Activated CD4-positive, alpha-beta T cell treated with anti-CD3 and anti-CD28 coated beads for 4 hours (primary cell): ENCODE measurements at places on chromosomes 3 and 15.
A peak's percentile ranks its signal among the peaks of the same experiment; 100 is the strongest.

- no peak for DNase-seq
Measured at GRCh38 chr15:78800189-78800588, 11.1 kb downstream of the ADAMTS7 start.

GRCh38 chr3:156981005-156981404 is 154.9 kb downstream of the LEKR1 start:
- no peak for DNase-seq

GRCh38 chr15:100008258-100008657 is 275.0 kb upstream of the LYSMD4 start:
- no peak for DNase-seq

GRCh38 chr3:11544412-11545181 is 99.1 kb downstream of the VGLL4 start:
- no peak for DNase-seq

- no peak for DNase-seq
Measured at GRCh38 chr3:188053036-188053340, 101.0 kb upstream of the LPP start.

DNA sequence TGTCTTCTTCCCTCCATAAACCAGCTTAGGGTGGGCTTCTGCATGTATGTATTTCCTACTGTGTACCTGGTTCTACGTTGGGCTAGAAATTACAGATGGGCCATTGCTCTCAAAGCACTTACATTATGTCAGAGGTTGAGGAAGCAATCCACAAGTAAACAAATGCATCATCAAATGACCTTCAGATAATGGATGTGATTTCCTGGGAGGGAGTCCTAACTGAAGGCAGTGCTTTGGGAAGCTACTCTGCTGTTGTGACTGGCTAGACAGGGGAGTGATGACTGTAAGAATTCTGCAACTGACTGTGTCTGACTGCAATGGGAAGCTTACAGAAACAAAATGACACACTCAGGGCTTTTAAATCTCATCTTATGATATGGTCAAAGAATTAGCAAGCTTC is 71.0 kb upstream of the PRR23E start:
- no peak for DNase-seq

- no peak for DNase-seq
Measured at GRCh38 chr15:101182215-101182614, 69.6 kb downstream of the CHSY1 start.

DNA sequence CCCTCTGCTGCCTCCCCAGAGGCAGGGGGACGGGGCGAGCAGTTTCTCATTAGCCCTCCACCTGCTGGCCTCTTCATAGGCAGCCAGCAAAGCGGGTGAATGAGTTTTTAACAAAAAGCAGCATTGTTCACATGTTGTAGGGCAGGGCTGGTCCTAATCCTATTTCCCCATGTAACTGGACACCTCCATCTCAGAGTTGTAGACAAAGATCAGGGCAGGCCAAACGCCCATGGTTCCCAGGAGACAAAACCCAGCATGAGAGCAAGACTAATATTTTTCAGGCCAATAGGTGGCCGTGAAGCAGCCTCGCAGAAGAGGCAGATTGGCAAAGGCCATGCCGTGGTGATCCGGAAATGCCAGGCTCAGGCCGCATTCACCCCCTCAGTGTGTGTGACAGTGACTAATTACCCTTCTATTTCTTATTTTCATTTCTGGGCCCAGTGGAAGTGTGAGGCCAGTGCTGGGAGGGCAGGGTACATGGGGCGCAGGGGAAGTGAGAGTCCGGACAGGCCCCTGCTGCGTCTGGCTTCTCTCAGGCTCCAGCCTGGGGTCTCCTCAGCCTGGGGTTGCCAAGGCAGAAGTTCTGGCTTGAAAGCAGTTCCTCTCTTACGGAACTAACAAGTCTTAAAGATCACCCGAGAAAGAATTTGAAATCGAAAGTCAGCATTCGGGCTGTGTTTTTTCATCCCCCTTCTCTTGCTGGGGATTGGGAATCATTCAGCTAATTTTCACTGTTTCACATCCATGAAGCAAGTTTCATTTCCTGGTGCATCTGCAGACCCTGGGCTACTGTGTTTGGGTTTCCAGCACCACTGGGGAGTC is 64.8 kb downstream of the BOC start:
- DNase-seq, result no peak

- peak; percentile 25 for DNase-seq
Measured at GRCh38 chr3:161310649-161311423, 60.5 kb downstream of the SPTSSB start.

DNA sequence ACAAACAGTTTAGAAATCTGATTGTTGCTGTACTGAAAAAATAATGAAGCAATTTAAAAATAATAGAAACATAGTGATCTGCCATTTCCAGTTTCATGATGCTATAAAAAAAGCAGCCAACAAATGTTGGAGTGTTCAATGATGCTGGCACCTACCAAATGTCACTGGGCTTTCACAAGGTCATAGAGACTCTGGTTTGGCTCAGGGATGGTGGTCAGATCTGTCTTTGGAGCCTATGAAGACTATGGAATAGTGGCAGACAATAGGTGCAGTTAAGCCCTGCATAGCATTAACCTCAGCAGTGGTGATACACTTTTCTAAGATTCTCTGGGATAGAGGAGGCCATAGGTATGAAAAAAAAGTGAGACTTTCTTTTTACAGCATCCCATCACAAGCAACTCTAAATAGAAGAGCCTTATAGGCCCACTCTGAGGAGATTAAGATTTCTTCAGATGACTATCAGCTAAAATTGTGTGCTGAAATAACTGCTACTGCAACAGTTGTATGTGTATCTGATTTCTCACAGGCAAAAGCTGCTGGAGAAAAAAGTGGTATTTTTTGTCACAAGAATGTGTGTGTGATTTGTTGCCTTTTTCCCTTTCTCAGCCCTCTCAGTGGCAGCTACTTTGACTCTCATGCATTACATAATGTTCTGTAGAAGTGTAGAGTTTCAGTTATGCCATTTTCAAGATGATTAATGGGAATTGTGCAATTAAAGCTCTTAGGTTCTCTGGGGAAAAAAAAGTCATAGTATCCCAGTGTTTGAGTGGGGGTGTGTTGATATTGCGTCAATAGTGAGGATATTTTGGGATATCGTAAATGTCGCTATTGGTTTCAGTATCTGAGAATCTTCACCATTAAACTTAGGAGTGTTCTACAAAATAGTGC is 137.4 kb downstream of the MBNL1 start:
- DNase-seq, result no peak

DNA sequence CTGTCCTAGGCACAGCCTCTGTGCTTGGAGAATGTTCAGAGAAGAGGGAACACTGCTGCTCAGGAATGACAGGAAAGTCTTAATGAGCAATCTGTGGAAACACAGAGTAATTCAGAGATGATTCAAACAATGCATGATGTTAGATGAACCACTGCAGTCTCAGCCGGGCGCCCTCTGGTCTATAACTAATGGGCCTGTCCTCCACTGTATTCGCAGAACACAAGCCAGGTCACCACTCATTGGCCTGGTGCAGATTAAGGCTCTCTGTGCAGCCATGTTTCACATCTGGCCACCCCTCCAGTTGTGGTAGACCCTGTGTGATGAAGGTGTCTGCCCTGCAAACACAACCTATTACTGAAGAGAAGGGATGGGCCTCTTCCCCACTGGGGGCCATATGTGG is 281.7 kb upstream of the ROPN1 start:
- DNase-seq, result no peak

DNA sequence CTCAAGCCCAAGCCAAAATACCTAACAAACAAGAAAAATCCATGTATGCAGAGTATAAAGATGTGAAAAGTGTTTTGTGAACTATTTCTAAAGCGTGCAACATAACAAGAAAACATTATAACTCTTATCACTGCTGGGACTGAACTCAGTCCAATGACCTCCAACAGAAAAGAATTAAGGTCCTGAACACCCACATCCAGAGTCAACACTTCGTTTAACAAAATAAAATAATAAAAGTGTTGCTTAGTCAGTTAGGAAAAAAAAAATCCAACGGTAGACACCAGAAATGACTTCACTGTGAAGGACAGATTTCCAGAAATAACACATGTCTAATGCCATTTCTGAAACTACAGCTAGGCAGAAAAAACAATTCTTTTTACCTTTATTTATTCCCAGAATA is 28.0 kb downstream of the MB21D2 start:
- DNase-seq, result no peak

DNA sequence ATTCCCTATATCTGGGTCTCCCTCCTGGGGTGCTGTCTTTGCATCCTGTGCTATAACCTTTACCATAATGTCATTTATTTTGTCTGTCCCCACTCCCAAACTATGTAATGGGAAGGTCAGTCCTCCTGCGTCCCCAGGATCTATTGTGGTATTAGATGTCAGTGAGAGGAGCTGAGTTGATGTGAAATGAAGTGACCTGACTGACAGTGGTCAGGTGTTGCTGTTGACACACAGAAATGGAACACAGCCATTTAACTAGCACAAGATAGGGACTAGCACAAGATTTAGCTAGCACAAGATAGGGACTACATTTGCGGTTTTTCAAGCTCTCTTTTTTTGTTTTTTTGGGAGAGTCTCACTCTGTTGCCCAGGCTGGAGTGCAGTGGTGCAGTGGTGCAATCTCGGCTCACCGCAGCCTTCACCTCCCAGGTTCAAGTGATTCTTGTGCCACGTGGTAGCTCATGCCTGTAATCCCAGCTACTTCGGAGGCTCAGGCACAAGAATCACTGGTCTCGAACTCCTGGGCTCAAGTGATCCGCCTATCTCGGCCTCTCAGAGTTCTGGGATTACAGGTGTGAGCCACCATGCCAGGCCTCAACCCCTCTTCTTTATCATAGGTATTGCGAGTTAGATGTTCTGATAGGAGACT is 5.2 kb downstream of the NGRN start:
- DNase-seq, result no peak

- DNase-seq, result no peak
Measured at GRCh38 chr3:113218681-113219045, 7.3 kb downstream of the BOC start.

- DNase-seq, result no peak
Measured at GRCh38 chr15:40593165-40593564, 884 bp upstream of the KNL1 start.

- DNase-seq, result no peak
Measured at GRCh38 chr3:38560996-38561717, 65.0 kb downstream of the EXOG start.
